IPS-NIHi11 (cell line): ENCODE measurements at places on chromosomes 5 and 9.

DNA sequence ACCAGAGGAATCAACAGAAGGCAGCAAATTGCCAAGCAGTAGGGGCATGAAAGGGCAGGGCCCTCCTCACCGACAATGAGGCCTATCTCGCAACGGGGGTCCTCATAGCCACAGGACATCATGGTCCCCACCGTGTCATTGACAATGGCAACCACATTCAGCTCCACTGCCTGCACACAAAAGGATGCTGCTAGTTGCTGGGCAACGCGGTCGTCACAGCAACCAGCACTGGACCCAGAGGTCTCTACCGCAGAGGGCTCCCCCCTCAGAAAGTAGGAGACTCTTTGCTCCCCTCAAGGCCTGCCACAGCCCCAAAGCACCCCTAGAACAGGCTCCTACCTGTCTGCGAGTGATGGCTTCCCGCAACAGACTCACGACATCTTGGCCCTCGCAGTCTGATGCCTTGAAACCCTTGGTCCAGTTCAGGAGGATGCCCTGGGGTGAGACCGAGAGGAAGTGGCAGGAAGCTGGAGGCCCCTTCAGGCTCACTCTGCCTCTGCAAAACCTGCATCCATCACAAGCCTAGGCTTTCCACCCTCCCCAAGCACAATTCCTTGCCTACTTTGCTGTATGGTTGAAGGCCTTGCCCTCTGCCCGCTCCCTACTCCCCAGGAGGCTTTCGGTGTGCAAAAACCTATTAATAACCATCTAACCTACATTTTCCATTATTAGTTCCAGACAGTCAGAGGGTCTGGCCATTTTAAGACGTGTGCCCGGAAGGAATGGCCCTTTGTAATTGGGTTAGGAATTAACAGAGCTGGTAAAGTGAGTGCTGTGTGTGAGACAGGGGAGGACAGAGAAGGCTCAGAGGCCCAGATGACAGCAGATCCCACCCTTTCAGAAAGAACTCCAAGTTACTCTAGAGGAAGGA is 15.2 kb downstream of the HK3 start:
- DNase-seq: no peak

GRCh38 chr9:72193478-72193881 is 44.2 kb downstream of the GDA start:
- no peak for DNase-seq

- peak; percentile 50 for DNase-seq
Measured at GRCh38 chr9:106862821-106863720, at the start of gene ZNF462. TSS of gene ZNF462 (plus strand) at chr9:106863166. CDS start at chr9:106923384, 60,218 bp downstream.

DNA sequence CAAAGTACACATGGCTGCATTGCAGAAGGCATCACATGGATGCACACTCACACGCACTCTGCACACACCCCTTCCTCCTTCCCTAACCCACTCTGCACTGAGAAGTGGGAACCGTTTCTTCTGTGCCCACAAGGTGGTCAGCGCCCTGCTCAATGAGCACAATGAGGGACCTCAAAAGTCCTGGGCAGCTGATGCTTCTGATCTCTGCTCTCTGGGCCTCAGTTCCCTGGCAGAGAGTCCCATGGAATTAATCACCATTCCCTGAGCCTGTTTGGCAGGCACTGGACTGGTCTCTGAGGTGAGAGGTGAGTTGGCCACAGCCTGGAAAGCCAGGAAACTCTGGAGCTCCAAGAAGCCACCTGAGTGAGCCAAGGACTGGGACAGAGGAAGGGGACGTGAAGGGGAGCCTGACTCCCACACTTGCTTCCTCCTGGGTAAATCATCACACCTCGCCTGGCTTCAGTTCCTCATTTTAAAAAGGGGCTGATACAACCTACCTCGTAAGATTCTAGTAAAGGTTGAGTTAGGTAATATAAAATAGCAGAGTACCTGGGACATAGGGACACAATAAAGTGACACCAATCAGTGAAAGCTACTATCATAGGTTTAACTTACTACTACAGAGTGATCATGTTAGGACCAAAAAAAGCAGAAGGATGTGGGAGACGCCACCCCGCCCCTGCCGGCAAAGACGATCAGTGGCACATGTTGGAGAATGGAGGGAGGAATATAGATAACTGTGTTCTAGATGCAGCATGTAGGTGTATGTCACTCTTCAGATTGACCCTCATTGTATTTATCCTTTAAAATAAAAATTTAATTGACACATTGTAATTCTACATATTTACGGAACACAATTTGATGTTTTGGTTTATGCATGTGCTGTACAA is 21.1 kb upstream of the IGFBPL1 start:
- no peak for DNase-seq

DNA sequence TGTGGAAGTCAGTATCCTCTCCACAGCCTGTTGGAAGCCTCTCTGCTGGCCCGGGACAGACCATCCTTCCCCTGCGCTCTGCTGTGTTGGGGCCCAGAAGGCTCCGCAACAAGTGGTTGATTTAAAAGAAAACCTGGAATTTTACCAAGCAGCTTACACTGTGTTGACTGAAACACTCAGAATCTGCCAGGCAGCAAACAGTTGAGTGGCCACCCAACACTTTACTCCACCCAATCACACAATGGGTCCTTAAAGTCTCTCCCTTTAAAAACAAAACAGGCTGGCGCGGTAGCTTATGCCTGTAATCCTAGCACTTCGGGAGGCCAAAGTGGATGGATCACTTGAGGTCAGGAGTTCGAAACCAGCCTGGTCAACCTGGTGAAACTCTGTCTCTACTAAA is 28.0 kb upstream of the DMRT3 start:
- no peak for DNase-seq

DNA sequence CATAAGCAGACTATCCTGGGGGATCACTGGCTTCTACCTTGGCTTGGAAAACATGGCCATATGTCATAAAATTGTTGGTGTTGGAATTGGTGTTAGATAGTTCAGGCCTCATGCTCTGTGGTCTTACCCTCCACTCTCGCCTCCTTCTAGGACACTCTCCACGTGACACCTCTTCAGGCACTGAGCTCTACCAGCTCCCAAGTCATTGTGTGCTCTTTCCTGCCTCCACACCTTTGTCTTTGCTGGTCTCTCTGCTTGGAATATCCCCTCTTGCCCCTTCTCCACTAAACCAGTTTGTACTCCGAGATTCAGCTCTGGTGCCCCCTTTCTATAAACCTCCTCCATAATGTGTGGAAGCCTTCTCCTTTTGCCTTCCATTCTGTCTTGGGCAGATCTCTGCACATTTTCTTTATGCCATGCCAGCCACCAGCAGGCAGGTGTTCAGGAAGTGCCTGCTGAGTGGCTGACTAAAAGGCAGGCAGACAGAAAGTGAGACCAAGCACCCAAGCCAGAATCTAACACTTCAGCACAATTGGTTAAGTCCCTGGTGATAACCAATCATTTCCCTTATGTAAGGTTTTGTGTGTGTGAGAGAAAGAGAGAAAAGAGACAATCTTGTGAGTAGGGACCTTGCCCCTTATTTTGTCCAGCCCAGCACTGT is 37.7 kb downstream of the SAR1B start:
- DNase-seq: no peak
